ENCODE measurements at places on chromosomes 3 and 15.

DNA sequence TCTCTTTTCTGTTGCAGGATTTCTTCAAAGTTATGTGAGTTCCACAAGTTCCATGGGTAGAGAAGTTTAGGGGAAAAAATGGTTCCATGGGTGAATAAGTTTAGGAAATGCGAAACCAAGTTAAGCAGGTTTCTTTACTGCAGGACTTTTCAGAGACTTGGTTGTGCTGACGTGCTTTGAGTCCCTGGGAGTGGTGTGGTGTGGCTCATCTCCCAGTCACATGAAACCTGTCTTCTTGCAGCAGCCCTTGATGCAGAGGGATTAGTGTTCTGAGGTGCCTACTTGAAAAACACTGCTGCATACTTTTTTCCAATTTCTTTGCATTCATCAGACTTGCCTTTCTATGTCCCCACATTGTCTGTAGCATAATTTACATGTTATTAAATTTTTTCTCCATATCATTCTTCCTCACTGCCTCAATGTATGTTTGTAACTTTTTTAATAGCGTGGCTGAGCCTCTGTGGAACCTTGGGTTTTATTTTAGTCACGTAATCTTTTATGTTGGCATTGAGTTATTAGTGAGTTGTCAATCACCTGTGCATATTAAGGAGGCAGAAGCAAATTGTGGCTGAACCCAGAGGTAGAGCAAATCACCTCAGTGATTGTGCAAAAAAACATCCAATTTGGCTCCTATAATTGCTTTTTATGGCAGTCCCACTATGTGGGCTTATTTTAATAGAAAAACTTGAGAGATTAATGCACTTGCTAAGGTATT lies 115.6 kb downstream of the CACNA2D3 start:
- no peak for DNase-seq

GRCh38 chr3:15295506-15295905 lies 36.9 kb downstream of the SH3BP5 start:
- DNase-seq, result no peak

GRCh38 chr3:151146071-151146730 lies 56.8 kb downstream of the GPR171 start:
- DNase-seq, result peak; percentile 70

- no peak for DNase-seq
Observed at GRCh38 chr3:15846606-15847005, 48.8 kb upstream of the ANKRD28 start.

GRCh38 chr3:142210608-142211007 lies 14.8 kb downstream of the GK5 start:
- no peak for DNase-seq

- DNase-seq, result peak; percentile 64
Observed at GRCh38 chr3:16480861-16481545, 32.5 kb downstream of the RFTN1 start.

DNA sequence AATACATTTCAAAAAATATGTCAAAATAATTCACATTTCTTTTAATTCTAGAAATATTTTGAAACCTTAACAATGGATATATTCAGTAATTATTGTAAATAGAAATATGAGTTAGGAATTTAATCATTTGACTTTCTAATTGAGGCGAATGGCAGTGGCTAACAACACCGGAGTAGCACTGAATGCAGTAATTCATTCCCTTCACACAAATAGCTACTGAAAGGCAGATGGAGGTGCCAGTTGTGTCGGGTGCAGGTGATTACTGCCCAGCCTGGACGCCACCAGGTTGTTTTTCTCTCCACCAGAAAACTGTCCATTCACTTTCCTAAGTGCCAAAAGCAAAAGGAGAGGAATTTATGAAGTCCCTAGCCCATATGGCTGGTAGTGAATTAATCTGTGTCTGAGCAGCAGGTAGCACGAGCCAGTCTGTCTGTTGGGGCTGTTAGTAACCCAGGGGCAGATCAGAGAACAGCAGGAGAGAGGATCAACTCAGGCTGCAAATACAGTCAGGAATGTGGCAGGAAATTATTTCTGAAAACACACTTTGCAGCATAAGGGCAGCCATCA lies 79.3 kb upstream of the GMNC start:
- DNase-seq, result no peak

DNA sequence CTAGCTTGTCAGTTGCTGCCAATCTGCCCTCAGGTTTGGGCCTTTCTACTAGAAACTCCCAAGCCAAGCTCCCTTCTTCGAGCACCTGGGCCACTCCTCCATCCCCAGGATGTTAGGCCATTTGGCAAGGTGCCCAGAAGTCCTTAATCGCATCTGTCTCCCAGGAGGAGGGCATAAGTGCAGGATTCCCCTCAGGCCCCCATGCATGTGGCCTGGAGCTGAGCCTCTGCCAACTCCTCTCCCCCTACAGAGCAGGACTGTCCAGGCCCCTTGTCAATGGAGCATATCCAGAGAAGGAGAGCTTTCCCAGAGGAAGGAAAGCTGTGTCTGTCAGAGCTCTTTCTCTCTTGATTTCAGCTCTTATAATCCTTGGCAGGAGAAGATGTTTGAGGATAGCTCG lies 182.6 kb upstream of the ROPN1 start:
- DNase-seq, result peak; percentile 4

GRCh38 chr3:17090280-17090983 lies 205.7 kb downstream of the PLCL2 start:
- no peak for DNase-seq

GRCh38 chr3:112546216-112546759 lies 15.5 kb downstream of the ATG3 start:
- no peak for DNase-seq

DNA sequence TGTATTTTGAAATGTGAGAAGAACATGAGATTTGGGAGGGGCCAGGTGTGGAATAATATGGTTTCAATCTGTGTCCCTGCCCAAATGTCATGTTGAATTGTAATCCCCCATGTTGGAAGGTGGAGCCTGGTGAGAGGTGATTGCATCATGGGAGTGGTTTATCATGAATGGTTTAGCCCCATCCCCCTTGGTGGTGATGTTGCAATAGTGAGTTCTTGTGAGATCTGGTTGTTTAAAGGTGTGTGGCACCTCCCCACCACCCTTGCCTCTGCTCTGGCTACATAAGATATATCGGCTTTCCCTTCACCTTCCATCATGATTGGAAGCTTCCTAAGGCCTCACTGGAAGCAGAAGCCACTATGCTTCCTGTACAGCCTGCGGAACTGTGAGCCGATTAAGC lies 23.9 kb upstream of the TMEM108 start:
- DNase-seq, result no peak

DNA sequence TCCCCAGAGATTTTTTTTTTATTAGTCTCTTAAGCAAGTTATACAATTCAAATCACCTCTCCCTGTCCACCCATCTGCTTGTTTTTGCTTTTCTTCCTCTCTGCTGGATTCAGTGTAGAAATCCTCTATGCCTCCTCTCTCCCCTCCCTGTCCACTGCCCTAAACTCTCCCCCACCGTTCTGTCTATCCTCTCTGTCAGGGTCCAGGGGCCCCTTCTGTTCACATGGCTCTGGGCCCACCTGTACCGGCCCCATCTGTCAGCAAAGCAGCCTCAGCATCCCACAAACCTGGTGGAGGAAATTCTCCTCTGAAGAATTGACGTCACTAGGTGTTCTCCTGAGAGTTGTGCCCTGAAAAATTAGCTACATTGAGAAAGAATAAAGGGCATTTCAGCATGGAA lies 137.6 kb upstream of the CMC1 start:
- DNase-seq, result no peak

DNA sequence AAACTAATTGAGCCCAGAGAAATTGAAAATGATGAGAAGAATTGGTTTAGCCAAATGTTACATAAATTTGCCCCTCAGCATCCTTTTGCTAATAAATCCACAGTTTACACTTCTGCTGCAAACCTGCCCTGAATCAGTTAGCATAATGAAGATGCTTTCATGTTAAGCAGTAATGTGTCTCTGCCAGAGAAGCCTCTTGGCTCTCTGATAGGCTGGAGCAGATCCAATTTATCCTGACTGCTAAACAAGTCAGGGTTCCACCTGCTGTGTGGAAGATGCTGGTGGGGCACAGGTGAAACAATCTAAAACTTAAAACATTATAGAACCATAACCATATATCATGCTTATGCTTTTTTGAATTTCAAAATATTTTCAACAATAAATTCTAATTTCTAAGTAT lies 946.8 kb downstream of the OTOL1 start:
- no peak for DNase-seq

DNA sequence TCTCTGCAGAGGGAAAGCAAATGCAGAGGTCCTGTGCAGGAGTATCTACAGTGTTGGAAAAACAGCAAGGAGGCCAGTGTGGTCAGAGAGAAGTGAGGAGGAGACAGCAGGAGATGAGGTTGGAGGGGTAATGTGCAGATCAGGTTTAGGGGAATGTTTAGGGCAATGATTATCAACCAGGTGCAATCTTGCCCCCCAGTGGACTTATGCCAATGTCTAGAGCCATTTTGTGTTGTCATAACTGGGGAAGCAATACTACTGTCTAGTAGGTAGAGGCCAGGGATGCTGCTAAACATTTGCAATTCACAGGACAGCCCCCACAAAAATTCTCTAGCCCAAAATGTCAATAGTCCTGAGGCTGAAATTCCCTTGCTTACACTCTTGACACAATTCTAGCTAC lies 13.1 kb downstream of the CCDC191 start:
- no peak for DNase-seq

- DNase-seq, result peak; percentile 98
Observed at GRCh38 chr3:149180057-149180573, 41.5 kb downstream of the CP start.

DNA sequence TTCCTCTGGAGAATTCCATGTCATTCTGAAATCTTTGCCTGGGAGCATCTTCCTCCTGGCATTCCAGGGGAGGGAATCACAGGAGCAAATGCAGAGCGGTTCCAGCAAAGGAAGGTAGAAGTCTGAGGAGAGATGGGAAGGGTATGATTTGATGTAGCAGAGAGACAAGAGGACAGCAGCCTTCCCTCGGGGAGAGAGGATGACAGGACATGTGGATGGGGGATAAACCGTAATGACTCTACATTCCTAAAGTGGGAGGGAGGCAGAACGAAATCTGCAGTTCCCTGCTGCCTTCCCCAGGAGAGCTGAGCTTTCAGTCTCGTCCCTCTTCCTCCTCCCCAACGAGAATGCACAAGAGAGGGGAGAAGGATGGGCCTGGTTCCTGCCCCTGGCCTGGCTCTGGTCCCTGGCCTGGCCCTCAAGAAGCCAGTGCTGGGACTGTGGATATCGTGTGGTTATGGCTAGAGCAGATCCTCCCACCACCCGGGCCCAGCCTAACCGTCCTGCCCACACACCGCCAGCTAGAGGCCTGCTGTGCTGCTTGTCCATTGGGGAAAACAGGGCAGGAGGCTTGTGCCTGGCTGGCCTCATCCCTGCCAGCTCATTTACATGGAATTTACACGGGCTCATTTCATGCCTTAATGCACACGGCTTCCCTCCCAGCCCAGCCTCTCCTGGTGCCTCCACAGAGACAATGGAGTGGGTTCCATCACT lies 26.6 kb downstream of the SEMA7A start:
- peak; percentile 77 for DNase-seq

DNA sequence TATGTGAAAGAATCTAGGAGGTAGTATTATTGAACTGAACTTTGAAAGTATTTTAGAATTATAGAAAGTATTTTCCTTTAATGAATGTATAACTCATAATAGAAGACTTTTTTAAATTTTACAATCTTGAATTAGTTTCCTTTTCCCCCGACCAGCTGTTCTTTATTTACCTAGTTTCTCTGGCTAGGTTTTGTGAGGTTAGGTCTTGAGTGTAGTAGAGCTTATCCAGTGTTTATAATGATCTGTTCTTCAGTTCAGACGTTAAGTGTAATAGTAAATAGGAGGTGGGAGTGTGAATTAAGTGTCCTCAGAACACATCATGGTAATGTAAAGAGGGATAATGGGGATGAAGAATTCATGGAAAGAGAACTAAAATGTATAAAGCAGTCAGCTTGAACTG lies 93.8 kb downstream of the MYRIP start:
- no peak for DNase-seq

DNA sequence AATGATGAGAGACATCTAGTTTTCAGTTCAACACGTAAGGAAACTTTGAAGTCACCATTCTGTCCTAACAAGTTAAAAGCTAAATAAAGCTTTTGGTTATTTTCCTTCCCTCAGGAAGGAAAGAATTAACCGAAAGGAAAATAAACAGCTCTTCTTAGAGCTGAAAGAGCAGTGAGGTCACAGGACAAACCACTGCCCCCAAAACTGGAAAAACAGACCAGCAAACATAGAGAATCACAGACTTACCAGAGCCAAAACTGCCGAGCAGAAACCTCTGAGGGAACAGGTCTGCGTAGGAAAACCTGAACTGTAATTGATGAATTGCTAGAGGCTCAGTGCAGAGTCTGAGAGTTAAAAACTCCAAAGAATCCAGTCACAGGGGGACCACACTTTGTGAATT lies 14.7 kb downstream of the USP50 start:
- no peak for DNase-seq

GRCh38 chr3:120148187-120148949 lies 54.1 kb upstream of the GSK3B start:
- DNase-seq, result no peak

- no peak for DNase-seq
Observed at GRCh38 chr3:9229325-9229724, 20.1 kb downstream of the SRGAP3 start.

- no peak for DNase-seq
Observed at GRCh38 chr15:90637693-90638092, 79.5 kb upstream of the BLM start.

DNA sequence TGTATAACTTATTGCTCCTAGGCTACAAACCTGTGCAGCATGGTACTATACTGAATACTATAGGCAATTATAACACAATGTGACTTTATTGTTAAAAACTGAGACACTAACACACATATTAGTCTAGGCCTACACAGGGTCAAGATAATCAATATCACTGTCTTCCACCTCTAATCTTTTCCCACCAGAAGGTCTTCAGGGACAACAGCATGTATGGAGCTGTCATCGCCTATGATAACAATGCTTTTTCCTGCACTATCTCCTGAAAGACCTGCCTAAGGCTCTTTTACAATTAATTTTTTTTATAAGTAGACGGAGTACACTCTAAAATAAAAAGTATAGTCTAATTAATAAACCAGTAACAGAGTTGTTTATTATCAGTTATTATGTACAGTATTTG lies 60.9 kb downstream of the LRRC28 start:
- DNase-seq, result no peak

DNA sequence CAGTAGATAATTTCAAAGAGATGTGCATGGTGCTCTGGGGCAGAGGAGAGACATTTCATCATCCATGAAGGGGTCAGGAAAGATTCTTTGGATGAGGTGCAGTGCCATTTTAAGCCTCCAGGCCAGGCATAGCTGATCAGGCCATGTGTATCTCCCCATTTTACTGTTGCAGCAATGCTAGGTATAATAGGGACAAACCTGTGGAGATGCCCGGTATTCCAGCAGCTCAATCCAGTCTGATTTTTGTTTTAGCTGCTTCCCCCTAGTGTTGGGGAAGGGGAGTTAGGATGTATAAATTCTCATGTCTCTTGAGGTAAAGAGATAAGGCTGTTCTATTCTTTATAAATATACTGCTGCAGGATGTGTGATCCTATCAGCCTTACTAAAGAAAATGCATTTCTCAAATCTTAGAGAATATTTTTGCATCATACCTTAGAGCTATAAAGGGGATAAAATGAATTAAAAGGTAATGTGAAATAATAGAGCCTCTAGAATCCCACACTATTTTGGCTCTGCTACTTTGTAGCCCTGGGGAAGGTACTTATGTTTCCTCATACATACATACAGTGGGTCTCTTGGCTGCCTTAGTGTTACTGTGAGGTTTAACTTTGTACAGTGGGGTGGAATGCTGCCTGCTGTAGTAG lies 5.2 kb downstream of the CDV3 start:
- DNase-seq, result peak; percentile 53

GRCh38 chr3:38232701-38233100 lies 32.9 kb upstream of the SLC22A13 start:
- no peak for DNase-seq

Data from Caki2 (cell line).